ENCODE measurements at places on chromosomes 3 and 15.

- H3K27me3 ChIP-seq, result no peaks in the 10 kb centered on the region
- H3K36me3 ChIP-seq, result no peaks in the 10 kb centered on the region
- no peak for DNase-seq
Measured at GRCh38 chr3:131537531-131537930, 34.8 kb upstream of the MRPL3 start.

DNA sequence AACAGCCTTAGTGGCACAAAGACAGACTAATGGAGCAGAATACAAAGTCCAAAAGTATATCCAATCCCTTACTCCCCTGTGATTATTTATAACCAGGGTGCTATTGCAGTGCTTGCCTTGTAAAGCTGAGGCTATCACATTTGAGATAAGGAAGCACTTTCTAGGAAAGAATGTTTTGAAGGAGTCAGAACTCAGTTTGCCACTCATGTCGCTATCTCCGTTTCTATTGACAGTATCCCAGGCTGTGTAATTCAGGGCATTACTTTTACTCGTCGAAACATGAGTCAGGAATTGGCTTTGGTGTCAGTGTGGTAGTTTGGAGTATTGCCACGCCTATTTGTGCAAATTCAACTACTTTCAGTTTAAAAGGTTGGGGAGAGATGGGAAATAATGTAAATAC lies 78.4 kb downstream of the FBXL2 start:
- no peaks in the 10 kb centered on the region for H3K36me3 ChIP-seq
- no peak overlapping the region for H3K27ac ChIP-seq
- H3K4me1 ChIP-seq, result no peaks in the 10 kb centered on the region
- no peak overlapping the region for H3K4me3 ChIP-seq

- H3K27ac ChIP-seq, result no peak overlapping the region
- no peaks in the 10 kb centered on the region for H3K36me3 ChIP-seq
- H3K27me3 ChIP-seq, result no peaks in the 10 kb centered on the region
- no peak overlapping the region for H3K4me3 ChIP-seq
Measured at GRCh38 chr15:85770096-85771041, 24.4 kb downstream of the KLHL25 start.

- H3K4me3 ChIP-seq, result no peak overlapping the region
- peak; percentile 49 for DNase-seq
- H3K4me1 ChIP-seq, result peaks cover 95% of the 10 kb centered on the region
Measured at GRCh38 chr15:63896336-63897115, 62.8 kb upstream of the HERC1 start.

- no peak for DNase-seq
- no peaks in the 10 kb centered on the region for H3K36me3 ChIP-seq
- H3K27ac ChIP-seq, result no peak overlapping the region
- no peaks in the 10 kb centered on the region for H3K4me1 ChIP-seq
Measured at GRCh38 chr3:187550446-187550845, 119.7 kb downstream of the SST start.
